ENCODE measurements at places on chromosomes 1 and 21.
A peak's percentile ranks its signal among the peaks of the same experiment; 100 is the strongest.

GRCh38 chr1:190759807-190760206 lies 282.1 kb upstream of the BRINP3 start:
- DNase-seq, result no peak

GRCh38 chr1:53625049-53625448 lies 113.9 kb downstream of the GLIS1 start:
- no peak for DNase-seq

GRCh38 chr1:18693256-18694098 lies 62.8 kb downstream of the PAX7 start:
- no peak for DNase-seq

DNA sequence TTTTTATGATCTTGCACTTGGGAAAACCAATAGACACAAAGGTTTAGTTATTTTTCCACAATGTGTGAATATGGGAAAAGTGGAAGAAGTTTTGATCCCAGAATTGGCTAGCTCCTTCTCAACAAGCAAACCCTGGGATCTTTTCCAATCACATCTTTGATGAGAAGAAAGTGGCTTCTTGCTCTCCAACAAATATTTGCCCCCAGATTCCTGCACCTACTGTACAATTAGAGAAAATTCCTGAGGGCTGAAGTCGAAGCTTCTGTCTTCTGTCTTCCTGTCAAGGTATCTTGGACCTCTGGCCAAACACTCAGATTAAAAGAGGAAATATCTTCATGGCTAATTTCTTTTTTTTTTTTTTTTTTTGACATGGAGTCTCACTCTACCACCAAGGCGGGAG lies 113.1 kb upstream of the SLC45A1 start:
- DNase-seq, result no peak

- no peak for DNase-seq
Measured at GRCh38 chr1:228666686-228667623, 68.3 kb upstream of the RHOU start.

- no peak for DNase-seq
Measured at GRCh38 chr21:41761934-41762635, 4.8 kb downstream of the RIPK4 start.

GRCh38 chr1:212938846-212939245 lies 11.5 kb upstream of the VASH2 start:
- DNase-seq, result no peak

DNA sequence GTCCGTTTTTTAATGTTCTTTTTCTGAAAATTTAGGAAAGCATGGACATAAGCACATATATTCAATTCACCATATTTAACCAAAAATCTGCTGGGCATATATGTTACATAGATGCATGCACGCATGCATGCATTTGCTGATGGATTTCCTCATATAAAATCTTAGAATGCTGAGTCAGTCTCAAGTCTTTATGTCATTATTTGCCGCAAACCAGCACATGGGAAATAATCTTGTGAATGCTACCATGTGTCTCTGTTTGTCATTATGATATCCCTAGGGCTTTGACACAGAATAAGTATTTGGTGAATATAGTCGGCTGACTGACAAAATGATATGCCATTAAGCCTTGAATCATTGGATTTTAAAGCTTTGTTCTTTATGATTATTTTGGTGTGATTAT lies 776.5 kb downstream of the KCNT2 start:
- peak; percentile 10 for DNase-seq

GRCh38 chr1:30678209-30678608 lies 45.2 kb downstream of the MATN1 start:
- no peak for DNase-seq

DNA sequence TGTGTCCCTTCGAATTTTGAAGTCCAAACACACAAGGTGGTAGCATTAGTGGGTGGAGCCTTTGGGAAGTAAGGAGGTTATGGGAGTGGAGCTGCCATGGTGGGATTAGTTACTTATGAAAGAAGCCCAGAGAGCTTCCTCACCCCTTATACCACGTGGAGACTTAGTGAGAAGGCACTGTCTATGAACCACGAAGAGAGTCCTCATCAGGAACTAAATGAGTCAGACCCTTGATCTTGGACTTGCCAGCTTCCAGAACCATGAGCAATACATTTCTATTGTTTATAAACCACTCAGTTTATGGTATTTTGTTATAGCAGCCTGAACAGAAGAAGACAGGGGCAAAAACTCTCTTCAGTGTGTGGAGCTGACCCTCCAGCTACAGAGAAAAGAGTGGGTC lies 259.3 kb upstream of the AJAP1 start:
- DNase-seq, result no peak

DNA sequence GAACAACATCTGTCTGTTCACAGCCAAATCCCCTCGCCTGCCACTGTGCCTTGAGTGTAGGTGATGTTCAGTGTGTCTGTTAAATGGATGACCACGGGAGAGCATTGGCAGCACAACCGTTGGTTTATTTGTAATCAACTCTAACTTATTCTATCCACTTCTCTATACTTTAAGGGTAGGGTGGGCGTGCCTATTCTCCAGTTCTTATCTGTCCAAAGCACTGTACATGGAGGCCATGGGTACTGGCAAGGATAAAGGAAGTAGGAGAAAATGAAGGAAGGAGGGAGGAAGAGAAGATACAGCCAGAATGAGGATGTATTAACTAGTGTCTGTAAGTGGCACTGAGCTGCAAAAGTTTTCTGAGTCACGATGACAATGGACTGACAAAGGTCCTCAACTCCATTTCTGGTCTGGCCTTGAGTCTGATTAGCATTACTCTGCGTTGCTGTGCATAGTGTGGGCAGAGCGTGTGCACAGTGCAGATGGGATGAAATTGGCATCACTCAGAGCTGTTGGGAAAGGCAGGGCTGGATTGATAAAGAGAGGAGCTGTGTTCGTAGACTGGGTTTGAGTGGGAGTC lies 7.1 kb downstream of the RHOU start:
- DNase-seq, result no peak

GRCh38 chr1:160018347-160018746 lies 13.4 kb downstream of the PIGM start:
- no peak for DNase-seq
